ENCODE measurements at places on chromosomes 13 and 19.

- no peak for DNase-seq
These were observed 157.9 kb upstream of the FREM2 start for GRCh38 chr13:38528986-38529385.

GRCh38 chr13:98954313-98954712 lies 23.6 kb downstream of the DOCK9 start:
- DNase-seq, result no peak

GRCh38 chr13:114219392-114219791 lies 15.3 kb upstream of the CDC16 start:
- no peak for DNase-seq

- DNase-seq, result no peak
These were observed 12.2 kb downstream of the RHPN2 start for GRCh38 chr19:33052352-33052972.

DNA sequence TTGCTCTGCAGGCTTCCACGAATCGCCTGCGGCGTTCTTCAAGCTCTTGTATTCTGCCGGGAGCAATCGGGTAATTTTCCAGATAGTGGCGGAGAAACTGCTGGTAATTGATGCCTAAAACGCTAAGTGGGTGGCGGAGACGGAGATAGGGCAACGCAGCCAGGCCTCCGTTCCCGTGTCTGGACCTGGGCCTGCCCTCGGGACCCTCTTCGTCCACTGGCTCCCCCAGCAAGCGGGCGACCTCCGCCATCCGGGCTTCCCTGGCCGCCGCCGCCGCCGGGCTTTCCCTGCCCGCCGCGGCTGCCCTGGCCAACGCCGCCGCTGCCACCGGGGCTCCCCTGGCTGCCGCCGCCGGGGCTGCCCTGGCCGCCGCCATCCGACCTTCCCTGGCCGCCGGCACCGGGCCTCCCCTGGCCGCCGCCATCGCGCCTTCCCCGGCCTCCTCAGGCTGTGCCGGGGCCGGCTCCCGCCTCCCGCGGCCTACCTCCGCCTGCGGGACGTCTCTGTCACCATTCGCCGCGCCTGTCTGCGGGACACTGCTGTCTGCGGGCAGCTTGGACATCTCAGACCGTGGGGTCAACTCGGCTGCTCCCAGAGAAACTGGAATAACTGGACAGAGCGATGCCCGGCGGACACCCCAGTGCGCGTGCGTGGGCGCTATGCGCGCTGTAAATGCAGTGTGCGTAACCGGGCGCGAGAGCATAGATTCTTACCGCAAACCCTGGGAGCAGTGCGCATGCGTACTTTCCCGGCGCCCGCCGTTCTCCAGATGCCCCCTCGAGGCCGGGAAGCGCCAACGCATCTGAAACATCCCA lies at the start of gene EID2:
EID2 (minus strand) TSS at position 644 of the 815 bp plus-strand sequence; CDS start at position 562, 82 bp downstream.
- peak; percentile 89 for DNase-seq

GRCh38 chr13:77351315-77351714 lies 24.4 kb upstream of the MYCBP2 start:
- DNase-seq, result no peak

DNA sequence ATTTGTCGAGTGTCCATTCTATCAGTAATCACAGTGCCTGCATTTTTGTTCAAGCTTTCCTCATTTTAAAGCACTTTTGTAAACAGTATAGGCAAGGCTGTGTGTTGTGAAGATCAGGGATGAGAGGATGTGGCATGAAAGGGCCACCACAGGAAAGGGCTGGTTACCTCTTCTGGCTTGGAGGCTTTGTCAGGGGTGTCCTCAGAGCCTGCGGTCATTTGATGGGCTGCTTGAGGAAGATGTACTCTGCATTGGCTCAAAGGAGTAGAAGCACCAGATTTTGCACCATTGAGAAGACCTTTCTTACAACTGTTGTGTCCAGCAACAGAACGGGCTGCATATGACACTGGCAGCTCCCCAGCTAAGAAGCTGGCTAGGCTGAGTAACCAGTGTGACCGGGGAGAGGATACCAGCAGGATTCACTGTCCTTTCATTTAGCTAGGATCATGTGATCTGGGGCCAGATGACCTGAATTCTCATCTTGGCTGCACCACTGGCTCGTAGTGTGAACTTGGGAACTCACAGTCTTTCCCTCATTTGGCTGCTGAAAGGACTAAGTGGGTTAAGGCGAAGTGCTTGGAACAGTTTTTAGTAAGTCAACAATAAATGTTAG lies 380.2 kb downstream of the FGF9 start:
- no peak for DNase-seq

All from GM18507 (cell line).